Renal pelvis (tissue), 12 donors: ENCODE measurements at places on chromosomes 2 and 18. TPM values are rescaled to one million over a fixed set of nuclear protein-coding genes. Genes with fewer than 3 reads are reported as not detected.

Gene CREG2
- polyA plus RNA-seq = 0.37 TPM

DNA sequence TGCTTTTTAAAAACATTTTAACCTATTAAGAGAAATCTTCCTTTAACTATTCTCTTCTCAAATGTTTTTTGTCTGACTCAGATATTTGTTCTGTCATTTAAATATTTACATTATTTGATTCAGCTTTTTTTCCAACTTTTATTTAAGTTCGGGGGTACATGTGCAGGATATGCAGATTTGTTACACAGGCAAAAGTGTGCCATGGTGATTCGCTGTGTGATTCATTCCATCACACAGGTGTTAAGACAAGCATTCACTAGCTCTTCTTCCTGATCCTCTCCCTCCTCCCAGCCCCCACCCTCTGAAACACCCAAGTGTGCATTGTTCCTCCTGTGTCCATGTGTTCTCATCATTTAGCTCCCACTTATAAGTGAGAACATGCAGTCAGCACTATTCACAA lies 19.4 kb downstream of the SP100 start:
- DNase-seq = no peak

- DNase-seq = peak; percentile 66
These were observed 545.0 kb downstream of the SOX11 start for GRCh38 chr2:6237039-6237660.

DNA sequence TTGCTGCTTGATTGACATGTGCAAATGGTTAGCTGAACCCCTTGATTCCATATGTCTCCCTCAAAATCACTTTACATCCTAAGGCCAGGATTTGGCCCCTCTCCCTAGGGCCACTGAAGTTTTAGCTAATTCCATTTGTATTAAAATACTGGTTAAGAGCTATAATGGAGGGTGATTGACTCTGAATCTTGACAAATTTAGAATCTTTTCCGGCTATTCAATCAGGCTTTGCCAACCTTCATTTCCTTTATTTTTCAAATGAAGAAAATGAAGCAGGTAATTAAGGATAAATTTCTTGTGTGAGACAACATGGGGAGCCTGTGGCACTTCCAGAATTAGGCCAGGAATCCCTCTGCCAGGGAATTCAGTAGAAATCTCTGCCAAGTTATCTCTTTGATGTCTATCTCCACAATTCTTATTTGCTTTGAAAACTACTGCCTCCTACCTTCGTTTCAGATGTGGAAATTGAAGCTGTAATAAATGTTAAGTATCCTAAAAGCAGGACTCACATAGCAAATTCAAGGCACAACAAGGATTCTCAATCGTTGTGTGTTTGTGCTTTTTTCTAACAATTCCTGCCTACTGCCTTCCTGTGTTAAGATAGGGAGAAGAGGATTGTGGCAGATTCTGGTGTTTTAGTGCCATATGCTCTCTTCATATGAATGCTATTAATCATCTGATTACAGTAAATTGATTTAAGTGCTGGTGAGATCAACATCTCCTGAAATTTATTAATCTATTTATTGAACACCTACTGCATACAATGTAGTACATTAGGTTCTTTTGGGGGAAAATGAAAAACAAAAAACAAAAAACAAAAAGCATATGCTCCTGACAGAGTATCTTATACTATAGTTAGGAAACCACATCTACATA lies 47.8 kb upstream of the MAP4K3 start:
- no peak for DNase-seq

- DNase-seq = peak; percentile 20
These were observed 138.8 kb downstream of the MYT1L start for GRCh38 chr2:2192091-2192955.

- no peak for DNase-seq
These were observed 3.0 kb downstream of the MAB21L4 start for GRCh38 chr2:240892925-240893324.

Gene KYNU
- polyA plus RNA-seq = 5.6 TPM
